ENCODE measurements at places on chromosomes 13 and 19.

- no peak for DNase-seq
Observed at GRCh38 chr19:37986048-37986750, 79.2 kb downstream of the SIPA1L3 start.

DNA sequence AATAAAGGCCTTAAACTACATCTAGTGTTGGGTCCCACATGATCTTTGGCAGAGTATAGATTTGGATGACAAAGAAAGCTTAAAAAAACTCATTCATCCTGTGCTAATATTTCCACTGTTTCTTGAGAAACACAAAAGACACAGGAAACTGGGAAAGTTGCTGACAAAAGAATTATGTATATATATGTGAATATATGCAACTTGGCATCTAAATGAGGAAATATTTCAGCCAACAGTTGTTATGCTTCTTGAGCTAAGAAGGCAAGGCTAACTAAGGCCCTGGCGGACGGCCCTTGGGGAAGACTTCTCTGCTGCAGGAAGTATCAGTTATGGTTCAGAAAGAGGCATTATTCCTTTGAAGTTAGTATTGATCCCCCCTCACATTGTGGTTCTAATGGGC, 491.8 kb downstream of the DIAPH3 start:
- no peak for DNase-seq

DNA sequence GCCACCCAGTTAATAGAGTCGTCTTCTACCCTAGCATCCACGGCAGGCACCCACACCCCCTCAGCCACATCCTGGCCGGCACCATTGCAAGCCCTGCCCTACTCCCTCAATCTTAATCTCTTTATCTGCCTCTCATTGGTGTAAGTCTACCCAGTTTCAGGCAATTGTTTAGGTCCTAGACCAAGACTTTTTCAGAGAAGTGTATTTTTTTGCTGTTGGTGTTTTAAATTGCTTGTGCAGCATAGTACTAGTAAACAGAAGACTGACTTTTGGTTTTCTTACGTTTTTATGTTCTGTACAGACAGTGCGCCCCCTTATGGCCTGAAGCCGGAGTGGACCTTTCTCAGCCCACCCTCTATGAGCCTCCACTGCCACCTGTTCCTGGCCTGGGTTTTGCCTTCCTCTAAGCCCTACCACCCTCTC, 2.3 kb upstream of the LCP1 start:
- no peak for DNase-seq

DNA sequence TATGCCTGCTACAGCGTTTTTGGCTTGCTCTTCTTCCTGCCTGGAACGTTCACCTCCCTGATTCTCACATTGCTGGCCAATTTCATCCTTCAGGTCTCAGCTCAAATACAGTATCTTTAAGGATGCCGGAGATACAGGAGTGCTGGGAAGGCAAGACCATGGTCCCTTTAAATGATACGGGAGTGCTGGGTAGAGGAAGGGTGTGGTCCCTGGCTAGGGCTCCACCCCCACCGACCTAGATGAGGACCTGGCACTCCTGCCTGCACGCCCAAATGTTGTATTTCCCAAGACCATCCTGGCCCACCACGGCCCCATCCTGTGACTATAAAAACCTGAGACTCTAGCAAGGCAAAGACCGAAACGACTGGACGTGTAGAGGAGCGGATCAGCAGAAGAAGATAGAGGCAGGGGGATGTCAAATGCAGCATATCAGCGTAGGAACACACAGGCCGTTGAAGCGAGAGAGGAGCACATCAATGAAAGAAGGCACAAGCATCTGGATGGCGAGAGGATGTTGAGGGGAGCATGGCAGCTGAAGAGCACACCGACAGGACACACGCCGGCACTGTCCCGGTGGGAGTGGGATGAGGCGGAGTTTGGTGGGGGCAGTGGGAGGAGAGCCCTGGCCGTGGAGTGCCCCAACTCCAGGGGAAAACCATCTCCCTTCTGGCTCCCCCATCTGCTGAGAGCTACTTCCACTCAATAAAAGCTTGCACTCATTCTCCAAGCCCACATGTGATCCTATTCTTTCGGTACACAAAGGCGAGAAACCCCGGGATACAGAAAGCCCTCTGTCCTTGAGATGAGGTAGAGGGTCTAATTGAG, 74.0 kb downstream of the PCDH9 start:
- no peak for DNase-seq

DNA sequence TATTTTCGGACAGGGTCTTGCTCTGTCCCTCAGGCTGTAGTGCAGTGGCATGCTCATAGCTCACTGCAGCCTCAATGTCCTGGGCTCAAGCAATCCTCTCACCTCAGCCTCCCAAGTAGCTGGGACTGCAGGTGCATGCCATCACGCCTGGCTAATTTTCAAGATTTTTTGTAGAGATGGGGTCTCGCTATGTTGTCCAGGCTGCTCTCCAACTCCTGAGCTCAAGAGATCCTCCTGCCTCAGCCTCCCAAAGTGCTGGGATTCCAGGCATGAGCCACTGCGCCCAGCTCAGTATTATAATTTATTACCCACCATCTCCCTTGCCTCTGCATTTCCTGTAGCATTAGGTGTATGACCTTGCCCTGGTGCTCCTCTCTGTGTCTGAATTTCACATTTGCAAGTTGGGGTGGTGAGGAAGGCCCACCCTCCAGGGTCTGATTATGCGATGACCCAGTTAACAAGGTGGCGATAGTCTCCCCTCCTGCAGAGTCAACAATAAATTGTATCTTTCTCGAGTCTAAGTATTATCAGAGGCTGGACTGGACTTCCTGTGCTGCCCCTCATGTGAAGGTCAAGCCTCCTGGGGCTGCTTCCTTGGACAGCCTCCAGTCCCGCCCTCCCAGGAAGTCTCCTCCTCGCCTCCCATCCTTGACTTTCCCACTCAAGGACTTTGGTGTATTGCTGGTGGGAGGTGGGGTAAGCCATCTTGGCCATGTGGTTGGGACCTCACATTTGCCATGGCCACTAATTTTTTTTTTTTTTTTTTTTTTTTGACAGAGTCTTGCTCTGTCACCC, 1.5 kb upstream of the TUBB4A start:
- no peak for DNase-seq

- DNase-seq: no peak
Observed at GRCh38 chr19:17993076-17993813, 14.7 kb upstream of the ARRDC2 start.

Measured in cortex of kidney (tissue), 1 donor.